ENCODE measurements at places on chromosomes 4 and X.

- DNase-seq, result no peak
These were observed 2334.6 kb downstream of the PCDH7 start for GRCh38 chr4:33054656-33055196.

- no peak for DNase-seq
These were observed 189.2 kb downstream of the PPP3CA start for GRCh38 chr4:101158134-101158482.

DNA sequence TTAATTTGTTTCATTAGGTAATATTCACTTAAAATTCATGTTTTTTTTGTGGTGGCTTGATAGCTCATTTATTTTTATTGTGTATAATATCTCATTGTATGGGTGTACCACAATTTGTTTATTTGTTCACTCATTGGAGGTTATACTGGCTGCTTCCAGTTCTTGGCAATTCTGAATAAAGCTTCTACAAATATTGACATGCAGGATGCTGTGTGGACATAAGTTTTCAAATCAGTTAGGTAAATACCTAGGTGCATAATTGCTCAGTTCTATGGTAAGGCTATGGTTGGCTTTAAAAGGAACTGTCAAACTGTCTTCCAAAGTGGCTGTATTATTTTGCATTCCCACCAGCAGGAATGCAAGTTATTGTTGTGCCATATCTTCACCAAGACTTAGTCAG lies 504.5 kb upstream of the GALNTL6 start:
- DNase-seq, result no peak

- no peak for DNase-seq
These were observed 212.9 kb downstream of the PDHA2 start for GRCh38 chr4:96052827-96053226.

DNA sequence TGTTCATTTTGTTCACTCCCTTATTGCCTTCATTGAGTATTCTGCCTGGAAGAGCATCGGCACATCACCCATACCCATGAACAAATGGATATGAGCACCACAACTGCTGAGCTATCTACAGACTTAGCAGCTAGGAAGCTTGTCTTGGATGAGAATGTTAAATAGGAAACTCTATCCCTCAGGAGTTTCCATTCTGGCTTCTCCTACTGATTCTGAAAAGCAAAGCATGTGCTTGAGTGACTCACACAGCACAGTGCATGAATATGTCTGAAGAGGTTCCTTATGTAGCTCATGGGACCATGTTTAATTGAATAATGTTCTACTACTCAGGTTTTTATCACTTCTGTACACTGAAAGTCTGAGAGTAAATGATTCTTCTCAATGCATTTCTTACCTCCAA lies 57.3 kb upstream of the MXRA5 start:
- DNase-seq, result no peak

- no peak for DNase-seq
These were observed 57.7 kb upstream of the SEC24B start for GRCh38 chr4:109375778-109376414.

DNA sequence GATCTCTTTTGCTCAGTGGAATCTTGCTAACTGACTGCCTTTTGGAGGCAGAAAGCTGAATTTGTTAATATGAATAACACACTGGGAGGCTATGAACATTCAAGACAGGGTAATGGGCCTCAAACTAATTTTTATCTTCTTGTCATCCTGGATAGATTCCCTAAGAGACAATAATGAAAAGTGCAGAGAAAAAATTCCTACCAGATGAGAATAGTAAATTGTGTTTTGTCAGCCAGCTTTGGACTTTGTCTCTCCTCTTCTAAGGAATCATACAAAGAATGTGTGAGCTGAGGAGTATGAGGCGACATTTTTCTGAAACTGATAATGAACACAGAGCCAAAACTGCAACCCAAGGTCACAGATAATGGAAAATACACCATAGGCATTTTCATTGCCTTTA lies 649.3 kb downstream of the IQCM start:
- DNase-seq, result no peak

DNA sequence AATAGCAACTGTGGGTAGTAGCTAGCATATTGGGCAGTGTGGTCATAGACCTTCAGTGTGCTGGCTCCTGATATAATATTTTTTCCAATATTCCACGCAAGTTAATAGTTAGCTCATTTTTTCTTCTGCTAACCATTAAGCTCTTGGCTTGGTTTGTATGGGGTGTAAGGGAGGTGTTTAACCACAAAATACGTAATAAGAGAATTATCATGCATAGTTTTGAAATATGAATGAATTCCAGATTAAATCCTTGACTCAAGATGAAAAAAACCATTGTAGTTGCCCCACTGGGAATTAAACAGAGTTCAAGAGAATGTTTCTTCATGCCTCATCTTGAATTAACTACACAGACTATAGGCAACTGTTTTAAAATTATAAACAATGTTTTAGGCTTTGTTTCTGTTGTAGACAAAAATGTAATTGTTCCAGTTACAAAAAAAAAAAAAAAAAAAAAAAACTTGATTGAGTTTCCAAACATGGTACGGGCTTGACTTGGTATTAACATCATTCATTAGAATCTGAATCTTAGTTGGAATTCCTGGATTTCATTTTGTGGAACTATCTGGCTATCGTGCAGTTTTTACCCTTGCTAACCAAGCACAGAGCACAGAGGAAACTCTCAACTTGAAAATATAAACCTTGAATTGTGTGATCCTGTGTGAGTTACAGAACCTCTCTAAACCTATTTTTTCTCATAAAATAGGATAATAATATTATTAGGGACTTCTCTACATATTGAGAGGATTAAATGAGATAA lies 28.4 kb downstream of the CXCL1 start:
- no peak for DNase-seq

GRCh38 chrX:150975655-150976390 lies 7.3 kb upstream of the HMGB3 start:
- DNase-seq, result no peak

- no peak for DNase-seq
These were observed 44.1 kb downstream of the DTHD1 start for GRCh38 chr4:36325499-36325898.

DNA sequence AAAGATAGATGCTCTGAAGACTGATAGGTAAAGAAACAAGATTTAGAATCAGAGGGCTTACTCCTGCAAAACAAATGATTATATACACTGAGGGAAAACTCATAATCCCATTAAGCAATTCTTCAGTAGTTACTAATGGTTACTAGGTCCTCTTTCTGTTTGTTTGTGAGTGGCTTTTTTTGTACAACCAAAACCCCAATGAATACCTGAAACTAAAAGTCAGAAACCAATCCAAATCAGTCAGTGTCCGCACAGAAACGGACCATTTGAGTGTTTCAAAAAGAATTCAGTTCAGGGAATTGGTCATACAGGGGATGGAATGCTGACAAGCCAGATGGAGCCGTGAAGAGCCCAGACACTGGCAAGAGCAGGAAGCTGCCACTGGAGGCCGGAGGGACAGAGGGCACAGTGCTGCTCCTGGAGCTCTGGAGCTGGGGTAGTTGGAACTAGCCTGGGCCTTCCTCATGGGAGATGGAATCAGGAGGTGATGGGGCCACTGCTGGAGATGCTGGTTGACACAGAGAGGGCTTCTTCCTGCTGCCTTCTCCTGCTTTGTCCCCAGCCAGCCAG lies 31.9 kb downstream of the SETD7 start:
- DNase-seq, result no peak

DNA sequence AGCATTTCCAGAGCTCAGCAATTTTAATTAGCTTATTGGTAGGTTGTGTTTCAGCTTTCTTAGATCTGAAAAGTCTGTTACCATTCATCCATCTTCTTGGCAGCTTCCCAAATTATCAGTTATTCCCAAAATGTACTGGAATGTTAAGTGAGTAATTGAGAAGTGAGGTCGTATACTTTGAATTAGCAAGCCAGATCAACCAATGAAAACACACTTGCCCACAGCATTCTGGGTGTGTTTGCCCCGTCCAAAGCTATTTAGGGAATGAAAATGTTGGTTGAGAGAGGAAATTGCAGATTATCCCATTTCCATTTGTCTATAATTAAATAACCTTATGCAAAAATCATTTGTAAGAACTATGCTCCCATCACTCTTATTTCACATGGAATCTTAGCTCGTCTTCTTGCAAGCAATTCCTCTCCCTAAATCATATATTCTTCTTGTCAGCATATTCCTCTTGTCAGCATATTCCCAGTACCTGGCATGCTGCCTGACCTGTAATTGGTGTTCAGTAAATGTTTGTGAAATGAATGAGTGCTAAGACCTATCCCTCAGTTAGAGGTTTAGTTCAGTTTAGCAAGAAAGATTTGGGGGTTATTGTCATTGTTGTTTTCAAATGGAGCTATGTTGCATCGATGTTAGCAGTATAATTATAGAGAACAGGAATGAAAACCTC lies 23.3 kb upstream of the ANTXR2 start:
- DNase-seq, result no peak
